ENCODE measurements at places on chromosomes 4 and X.

GRCh38 chr4:41853973-41854372 is 81.3 kb upstream of the TMEM33 start:
- DNase-seq: no peak

DNA sequence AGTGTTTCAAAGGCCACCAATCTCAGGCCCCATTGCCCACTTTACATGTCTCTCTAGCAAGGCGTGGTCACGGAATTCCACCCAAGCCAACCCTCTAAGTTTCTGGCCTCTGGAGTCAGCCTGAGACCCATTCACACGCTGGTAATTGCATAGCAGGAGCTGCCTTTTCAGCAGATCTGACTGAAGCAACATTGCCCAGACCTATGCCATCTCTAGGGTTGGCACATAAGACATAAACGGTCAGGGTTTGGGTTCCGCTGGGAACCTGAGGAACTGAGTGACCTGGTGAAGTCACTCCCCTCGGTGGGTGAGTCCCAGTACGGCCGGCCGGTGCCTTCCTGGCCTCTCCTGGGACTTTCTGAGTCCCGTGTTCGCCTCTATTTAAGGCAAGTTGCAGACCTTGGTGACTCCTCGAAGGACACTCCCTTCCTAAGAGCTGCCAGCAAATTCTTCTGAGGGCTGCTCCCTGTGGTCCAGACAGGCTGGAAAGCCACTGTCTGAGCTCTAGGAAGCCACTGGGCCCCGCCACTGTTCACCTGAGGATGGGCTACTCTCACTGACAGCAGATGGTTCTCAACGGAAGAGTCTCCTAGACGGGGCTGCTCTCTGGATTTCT is 15.9 kb downstream of the CTAG1A start:
- DNase-seq: no peak

DNA sequence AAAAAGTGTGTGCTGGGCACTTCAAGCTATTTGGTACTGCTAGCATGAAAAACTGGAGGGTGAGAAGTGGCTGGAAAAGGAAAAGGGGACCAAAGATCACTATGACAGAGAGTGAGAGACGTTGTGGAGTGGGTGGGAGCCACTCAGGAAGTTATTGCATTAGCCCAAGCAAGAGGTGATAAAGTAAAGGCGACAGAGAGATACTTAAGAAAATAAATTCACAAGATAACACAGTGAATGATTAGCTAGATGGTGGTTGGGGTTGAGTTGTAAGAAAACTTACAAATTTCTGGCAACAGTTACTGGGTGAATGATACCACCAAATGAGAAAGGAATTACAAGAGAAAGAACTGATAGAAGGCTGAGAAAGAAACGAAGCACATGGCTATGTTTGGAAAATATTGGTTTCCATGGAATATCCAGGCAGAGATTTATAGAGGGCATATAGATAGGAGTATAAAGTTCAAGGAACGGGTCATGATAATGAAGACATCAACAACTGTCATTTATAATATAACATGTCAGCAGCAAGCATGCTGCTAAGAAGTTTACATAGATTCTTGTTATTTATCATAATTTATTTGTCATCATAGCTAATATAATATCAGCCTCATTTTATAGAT is 60.7 kb downstream of the CASK start:
- no peak for DNase-seq

DNA sequence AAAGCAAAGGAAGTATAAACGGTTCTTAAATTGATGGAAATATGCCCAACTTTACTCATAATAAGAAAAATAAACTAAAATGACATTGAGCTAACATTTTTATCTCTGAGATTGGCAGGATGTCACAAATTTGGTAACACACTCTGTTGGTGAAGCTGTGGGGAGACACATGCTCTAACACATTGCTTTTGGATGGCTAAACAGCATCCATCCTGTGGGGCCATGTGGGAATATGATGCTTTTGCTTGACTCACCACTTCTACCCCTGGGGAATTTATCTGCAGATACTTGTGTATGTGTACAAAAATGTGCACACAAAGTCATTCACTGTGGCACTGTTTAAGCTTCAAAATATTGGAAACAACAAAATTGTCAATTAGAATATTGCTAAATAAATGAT is 100.2 kb downstream of the ANAPC4 start:
- no peak for DNase-seq

GRCh38 chr4:20889901-20890300 is 189.6 kb downstream of the PACRGL start:
- no peak for DNase-seq

GRCh38 chr4:29459926-29460325 is 1260.2 kb upstream of the PCDH7 start:
- no peak for DNase-seq

GRCh38 chr4:1255151-1255550 is 6.2 kb upstream of the CTBP1 start:
- DNase-seq: no peak

GRCh38 chr4:46270986-46271596 is 118.8 kb downstream of the GABRA2 start:
- peak; percentile 37 for DNase-seq

DNA sequence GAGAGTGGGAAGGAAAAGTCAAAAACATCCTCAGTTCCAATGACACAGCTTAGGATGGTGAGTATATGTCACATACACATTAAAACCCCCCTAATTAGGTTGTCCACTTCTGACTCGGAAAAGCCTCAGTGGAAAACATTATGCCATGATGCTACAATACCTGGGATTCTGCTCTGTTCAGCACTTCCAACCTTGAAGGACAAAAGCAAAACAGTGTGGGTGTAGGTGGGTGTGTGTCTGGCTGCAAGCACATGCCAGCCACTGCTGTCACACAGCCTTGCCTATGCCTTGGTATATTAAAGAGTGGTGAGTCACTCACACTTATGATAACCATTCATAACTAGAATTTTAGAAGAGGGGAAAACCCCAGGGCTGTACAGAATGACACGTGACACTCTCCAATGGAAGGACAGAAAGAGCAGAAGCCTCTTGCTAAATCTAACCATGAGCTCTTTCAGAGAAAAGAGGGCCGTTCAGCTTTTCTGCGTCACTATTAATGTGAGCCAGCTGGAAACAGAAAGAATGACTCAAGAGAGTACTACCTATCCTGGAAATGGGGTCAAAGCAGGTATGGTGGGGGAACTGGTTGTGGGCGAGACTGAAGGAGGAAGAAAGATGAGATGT is 159.6 kb downstream of the TET2 start:
- peak; percentile 2 for DNase-seq

DNA sequence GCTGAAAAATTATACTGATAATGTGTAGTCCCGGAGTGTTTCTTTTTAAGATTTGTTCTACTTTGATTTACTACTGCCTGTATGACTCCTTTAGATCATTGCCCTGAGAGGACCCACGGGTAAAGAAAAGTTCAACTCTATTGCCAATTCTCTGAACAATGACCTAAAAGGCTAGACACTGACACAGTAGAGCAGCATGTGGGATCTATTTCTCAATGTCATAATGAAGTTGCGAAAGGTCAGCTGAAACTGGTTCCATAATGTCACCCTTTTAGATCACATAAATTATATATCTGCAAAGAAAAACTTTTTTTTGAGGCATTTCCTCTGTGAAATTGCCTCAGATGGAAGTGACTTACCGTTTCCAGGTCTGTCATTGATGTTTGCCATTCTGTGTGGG is 67.4 kb downstream of the GLRB start:
- peak; percentile 4 for DNase-seq

- DNase-seq: peak; percentile 82
Observed at GRCh38 chr4:173074501-173074946, 94.1 kb upstream of the GALNT7 start.

Measured in fibroblast of pulmonary artery (primary cell).